ENCODE measurements at places on chromosomes 4 and X.

- DNase-seq = no peak
These were observed 223.5 kb downstream of the ZNF674 start for GRCh38 chrX:46321676-46322075.

GRCh38 chr4:151239608-151240007 lies 37.4 kb upstream of the PRSS48 start:
- DNase-seq = no peak

DNA sequence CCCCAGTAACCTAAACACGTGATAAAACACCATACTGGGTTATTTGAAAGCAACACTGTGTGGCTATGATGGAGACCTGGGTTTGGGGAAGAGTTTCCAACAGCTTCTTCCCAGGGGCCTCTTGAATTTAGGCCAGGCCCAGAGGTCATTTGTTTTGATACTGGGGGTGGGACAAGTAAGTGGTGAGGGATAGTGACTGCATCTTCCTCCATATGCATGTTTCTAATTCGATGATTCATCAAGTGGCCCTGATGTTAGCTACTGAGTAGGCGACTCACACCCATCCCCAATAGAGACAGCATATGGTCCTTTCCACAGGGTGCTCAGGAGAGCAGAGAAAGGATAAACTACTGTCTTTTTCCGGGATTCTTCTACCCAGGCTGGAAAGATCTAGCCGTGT lies 2.7 kb downstream of the NDP start:
- DNase-seq = no peak

DNA sequence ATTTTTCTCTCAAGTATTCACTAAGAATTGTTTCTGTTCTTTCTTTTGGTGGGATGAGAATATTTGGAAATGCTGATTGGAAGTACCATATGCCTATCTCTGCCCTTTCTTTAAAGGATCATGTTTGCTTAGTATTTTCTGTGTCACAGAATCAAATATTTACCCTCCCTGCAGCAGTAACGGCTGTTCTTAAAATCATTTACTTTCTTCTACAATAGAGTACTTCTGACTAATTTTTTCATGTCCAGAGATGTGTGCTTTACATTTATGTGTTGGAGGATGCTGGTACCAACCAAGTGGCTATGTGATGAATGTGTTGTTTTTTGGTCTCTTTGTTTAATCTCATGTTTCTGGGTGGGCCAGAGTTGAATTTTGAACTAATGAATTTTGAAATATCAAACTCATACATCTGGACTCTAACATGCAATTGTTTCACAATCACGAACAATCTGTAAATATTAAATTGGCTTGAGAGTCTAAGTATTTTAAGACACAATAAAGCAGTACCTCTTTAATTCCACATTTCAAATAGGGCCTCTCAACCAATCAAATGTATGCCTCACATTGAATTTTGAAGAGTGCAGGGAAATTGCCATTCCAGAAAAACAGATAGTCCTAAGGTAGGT lies 59.4 kb upstream of the ARSJ start:
- no peak for DNase-seq

- DNase-seq = no peak
These were observed 100.2 kb downstream of the LNX1 start for GRCh38 chr4:53490965-53491622.

- DNase-seq = no peak
These were observed 14.3 kb downstream of the MSANTD1 start for GRCh38 chr4:3263053-3263875.

GRCh38 chr4:153189016-153189801 lies 15.0 kb upstream of the TRIM2 start:
- no peak for DNase-seq

GRCh38 chrX:43741843-43742573 lies 85.9 kb downstream of the MAOA start:
- no peak for DNase-seq

- no peak for DNase-seq
These were observed 438.1 kb downstream of the INPP4B start for GRCh38 chr4:142408003-142408441.

DNA sequence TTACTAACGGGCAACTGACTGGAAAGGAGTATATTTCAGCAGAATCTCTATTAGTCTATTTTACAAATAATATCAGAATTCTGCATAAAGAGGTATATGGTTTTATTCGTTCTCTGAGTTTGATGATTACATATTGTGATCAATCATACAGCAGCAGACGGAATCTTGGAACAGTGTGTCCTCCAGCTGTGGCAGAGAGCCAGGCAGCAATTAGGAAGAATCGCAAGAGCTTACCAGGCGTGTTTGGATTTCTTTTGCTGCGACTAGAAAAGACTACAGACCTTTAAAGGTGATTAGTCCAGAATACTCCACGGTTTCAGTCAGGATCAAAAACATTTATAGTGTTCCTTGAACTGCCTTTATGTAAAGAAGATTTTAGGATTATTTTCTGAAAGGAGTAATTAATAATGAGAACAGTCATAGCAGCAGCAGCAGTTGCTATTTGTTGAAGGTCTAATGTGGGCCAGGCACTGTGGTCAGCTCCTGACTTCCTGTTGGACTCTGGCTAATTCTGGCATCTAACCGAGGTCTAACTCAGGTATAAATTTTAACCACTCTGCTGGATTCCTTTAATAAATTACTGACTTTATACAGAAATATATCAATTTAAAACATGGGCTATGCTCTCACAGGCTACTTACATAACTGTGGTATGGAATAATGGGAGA lies 225.3 kb upstream of the CXorf66 start:
- DNase-seq = no peak

DNA sequence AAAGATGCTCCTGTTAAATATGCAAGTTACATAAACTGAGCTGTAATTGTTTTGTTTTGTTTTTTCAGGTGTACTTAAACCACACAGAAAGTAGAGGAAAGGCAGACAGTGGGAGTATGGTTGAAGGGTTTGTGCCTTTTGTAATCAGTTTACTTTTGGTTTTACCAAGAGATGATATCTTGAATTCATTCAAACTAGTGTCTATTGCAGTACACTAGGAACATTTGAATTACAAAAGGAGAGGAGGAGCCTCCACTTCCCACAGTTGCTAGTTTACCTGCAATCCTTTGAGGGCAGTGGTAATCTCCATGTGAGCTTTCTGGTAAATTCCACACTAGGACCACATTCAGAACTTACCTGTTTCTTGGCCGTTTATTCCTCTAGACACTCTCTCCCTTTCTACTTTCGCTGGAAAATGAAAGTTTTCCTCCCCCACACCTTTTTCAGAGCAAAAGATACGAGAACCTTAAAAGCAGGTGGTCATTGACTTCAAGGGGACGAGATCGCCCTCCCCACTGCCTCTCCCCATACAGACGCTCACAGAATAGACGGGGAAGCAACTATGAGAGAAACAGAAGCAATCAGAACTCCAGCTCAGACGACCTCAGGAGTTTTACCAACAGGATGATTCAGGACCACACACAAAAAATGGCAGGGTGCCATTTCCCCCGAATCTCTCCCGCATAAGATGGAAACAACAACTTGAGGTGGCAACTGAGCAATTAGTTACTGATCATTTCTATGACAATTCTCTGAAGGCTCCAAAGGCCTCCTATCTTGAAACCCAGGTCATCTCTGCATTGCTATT lies 3.3 kb downstream of the RBM47 start:
- DNase-seq = no peak

DNA sequence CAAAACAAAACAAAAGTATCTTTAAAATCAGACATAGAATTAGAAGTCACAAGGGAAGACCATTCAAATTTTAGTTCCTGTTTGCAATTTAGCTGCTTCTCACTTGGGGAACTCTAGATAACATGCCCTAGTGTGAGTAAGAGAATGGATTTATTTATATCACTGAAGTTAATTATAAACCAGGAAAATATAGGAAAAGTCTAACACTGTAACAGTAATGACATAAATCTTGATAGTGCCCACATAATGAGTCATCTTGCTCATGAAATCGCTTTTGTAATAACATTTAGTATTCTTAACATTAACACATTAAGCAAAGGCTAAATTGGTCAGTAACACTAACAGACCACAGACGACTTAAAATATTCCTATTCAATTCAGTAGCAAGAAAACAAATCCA lies 710.7 kb downstream of the STPG2 start:
- no peak for DNase-seq

GRCh38 chr4:20075248-20075871 lies 176.3 kb upstream of the SLIT2 start:
- DNase-seq = no peak

- no peak for DNase-seq
These were observed 64.1 kb upstream of the SCOC start for GRCh38 chr4:140309124-140309870.

- no peak for DNase-seq
These were observed 52.1 kb upstream of the LHFPL1 start for GRCh38 chrX:112731793-112732192.

- no peak for DNase-seq
These were observed 30.5 kb downstream of the MAGEC1 start for GRCh38 chrX:141934059-141934641.

DNA sequence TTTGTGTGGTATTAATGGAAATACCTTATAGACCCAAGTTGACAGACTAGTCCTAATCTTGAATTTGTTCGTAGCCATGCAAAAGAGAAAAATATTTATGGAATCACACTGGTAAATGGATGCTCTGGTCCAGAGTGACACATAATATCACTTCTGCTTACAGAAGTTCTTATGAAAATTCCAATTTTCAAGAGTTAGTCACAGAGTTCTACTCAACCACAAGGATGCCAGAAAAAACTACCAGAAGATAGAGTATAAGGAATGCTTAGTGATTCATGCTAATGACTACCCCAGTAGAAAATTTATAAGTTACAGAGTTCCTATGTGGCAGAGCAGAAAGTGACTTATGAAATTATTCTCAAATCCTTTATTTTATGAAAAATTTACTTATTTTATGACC lies 1384.8 kb downstream of the FAM133A start:
- no peak for DNase-seq

GRCh38 chr4:92885632-92886031 lies 581.9 kb downstream of the GRID2 start:
- DNase-seq = no peak

- DNase-seq = no peak
These were observed 41.1 kb downstream of the HSD17B13 start for GRCh38 chr4:87281603-87282002.

DNA sequence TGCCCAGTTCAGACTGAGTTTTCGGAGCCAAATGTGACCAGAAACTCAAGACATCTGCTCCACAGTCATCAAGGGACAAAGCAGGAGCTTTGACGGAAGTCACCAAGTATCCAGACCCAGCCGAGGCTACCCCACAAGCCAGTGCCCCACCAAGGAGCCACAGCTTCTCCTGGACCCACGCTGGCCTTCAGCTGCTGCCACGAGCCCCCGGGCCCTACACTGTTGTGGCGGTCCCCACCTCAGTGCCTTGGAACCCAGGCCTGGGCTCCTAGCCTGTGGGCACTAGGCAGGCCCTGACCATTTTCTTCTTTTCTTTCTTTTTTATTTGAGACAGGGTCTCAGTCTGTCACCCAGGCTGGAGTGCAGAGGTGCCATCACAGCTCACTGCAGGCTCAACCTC lies 82.1 kb upstream of the NKX1-1 start:
- no peak for DNase-seq

DNA sequence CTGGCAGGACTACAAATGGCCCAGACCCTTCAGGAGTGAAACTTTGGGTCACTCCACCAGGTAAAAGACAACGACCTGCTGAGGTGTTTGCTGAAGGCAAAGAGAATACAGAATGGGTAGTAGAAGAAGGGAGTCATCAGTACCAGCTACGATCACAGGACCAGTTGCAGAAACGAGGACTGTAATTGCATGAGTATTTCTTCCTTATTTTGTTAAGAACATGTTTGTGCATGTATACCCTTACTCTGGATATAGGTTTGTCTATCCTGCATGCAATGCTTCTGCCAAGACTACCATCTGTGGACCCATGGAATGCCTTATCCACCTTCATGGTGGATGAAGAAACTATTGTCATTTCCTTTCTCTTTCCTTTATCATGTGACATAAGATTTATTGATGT lies 48.1 kb upstream of the BCLAF3 start:
- no peak for DNase-seq

- no peak for DNase-seq
These were observed 10.0 kb upstream of the LNX1 start for GRCh38 chr4:53601251-53601764.

DNA sequence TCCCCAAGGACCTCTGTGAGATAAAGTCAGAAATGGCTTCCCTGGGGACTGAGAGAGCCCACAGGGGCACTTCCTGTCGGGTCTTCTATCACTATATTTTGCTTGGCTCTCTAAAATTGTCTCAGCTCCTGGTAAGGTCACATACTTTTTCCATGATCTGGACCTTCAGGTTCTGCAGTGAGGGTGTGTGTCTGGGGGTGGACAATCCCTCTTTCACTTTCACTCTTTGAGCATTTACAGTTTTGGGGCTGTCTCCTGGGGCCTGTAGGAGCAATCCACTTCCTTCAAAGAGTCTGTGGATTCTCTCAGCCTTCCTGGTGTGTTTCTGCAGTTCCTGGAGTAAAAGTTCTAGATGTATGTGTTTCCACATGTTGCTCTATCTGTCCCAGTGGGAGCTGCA lies 335.7 kb downstream of the FSTL5 start:
- DNase-seq = no peak

DNA sequence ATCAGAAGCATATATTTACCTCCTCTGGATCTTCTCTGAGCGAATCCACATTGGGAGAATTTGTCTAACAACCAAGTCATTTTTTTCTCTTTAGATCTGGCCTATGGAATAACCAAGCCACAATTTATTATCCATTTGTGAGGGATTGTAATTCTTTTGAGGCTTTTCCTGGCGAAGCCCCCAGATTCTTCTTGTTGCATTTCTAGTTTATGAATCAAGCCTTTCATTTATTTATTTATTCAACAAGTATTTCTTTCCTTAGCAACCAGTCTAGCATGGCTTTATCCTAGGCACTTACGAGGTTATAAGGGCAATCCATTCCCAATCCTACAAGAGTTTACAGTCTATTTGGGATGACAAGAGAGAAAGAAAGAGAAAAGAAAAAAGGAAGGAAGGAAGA lies 18.4 kb upstream of the FNIP2 start:
- no peak for DNase-seq

- DNase-seq = peak; percentile 75
These were observed 26.8 kb upstream of the TMEM184C start for GRCh38 chr4:147590249-147590920.

- peak; percentile 27 for DNase-seq
These were observed 5.2 kb downstream of the TLR3 start for GRCh38 chr4:186074189-186074588.

DNA sequence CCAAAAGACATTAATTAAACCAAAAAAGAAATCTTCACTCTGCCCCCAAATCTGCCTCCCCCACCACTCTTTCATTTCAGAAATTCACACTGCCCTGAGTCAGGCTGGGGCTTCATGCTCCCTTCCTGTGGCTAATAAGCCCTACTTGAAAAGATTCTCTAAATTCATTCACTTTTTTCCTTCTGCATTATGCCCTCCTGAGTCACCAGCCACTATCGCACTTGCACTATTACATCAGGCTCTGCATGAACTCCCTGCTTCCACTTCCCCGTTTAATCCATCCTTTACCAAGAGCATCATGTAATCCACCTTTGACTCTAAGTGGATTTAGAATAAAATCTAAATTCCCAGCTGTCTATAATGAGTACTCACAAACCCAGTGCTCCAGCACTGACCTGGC lies 295.4 kb upstream of the KLF3 start:
- no peak for DNase-seq

GRCh38 chr4:102474736-102475504 lies 26.2 kb upstream of the NFKB1 start:
- no peak for DNase-seq

- DNase-seq = no peak
These were observed 114.5 kb upstream of the KIT start for GRCh38 chr4:54543088-54543795.

Data from putamen (tissue), 1 donor.